ENCODE measurements at places on chromosomes 12 and 14.

- no peak for DNase-seq
These were observed 766 bp downstream of the RERG start for GRCh38 chr12:15220451-15220850.

DNA sequence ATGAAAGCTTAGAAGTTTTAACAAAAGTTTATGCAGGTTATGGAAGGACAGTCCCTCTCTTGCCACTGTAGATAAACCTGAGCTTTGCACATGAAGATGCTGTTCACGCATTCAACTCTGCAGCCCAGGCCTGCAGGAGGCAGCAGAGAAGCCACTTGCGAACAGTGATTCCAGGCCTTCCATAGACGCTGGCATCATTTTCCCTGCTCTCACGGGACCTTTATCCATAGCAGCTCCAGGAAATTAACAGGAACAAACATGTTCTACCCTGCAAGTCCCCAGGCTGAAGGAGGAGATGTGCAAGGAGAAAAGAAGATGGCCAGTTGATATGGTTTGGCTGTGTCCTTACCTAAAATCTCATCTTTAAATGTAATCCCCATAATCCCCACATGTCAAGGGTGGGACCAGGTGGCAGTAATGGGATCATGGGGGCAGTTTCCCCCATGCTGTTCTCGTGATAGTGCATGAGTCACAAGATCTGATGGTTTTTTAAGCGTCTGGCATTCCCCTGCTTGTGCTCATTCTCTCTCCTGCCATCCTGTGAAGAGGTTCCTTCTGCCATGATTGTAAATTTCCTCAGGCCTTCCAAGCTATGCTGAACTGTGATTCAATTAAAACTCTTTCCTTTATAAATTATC is 2.0 kb downstream of the ERP27 start:
- no peak for DNase-seq

DNA sequence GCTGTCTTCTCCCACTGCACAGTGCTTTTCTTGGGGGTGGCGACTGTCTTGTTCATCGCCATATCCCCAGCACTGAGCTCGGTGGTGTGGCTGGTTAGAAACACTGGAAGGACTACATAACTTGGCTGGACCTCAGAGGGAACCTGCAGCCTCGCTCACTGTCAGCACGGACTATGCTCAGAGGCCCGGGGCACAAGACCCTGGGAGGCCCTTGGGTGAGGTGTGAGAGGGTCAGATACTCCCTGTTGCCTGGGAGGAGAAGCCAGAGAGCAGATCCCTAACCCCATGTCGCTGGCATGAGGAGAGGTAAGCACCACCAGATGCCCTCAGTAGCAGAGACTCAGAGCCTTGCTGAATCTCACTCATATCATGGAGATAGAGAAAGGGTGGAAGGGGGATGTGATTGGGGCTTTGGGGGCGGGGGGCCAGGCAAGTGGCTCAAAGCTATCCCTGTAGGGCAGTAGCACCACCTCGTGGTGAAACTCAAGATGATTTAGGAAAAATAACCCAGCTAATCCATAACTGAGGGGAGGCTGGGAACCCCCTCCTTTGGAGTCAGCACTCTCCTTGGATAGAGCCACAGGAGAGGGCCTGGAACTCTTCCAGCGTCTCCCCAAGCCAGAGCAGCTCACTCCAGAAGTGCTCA is 18.7 kb upstream of the HDAC7 start:
- DNase-seq: no peak

GRCh38 chr12:69388371-69388770 is 28.8 kb downstream of the YEATS4 start:
- peak; percentile 77 for DNase-seq

DNA sequence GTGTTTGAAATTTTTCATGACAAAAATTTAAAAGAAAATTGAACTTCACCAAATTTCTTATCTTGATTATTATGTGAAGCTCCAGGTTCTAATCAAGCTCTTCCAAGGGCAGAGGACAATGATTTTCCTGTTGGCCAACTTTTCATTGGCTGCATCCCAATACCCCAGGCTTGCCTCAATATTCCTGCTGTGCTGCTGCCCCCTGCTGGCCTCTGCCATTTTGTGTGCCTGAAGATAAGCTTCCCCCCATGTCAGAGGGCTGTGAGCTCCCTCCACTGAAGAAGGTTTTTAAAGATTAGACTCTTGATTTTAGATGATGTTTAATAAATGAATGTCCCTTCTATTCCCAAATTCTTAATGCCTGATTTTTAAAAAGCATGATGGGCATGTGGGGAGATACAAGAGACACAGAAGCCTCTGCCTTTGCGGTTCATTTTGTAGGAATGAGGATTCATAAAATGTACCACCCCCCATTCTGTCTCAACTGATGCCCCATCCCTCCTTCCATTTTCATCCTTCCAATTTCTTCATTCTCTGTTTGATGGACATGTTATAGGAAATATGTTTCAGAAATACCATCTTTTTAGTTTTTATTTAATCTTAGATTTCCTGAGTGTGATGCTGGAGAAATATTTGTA is 76.7 kb upstream of the RGS6 start:
- DNase-seq: peak; percentile 29

- DNase-seq: peak; percentile 81
These were observed 20.1 kb upstream of the CCDC63 start for GRCh38 chr12:110826592-110827200.

DNA sequence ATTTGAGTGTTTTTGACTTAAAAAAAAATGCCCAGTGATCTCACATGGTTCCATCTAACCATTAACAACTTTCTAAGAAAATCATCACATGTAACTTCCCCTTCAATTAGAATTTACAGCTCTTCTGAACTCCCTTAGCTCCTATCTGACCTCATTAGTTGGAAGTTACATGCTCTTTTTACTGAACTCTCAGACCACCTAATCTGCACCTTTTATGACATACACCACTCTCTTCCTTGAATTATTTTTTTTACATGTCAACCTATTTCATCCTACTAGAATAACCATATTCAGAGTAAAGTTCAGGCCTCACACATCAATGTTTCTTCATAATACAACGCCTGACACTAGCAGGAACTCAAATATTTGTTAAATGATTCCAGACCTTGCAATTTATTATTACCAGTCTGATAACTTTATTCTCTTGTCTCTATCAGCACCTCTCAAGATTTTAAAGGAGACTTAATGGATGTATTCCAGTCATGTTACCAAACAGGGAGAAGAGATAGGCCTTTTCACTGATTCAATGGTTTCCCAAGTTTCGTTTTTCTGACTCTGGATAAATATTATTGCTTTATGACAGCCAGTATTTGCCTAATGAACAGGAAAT is 21.0 kb downstream of the EGLN3 start:
- no peak for DNase-seq

DNA sequence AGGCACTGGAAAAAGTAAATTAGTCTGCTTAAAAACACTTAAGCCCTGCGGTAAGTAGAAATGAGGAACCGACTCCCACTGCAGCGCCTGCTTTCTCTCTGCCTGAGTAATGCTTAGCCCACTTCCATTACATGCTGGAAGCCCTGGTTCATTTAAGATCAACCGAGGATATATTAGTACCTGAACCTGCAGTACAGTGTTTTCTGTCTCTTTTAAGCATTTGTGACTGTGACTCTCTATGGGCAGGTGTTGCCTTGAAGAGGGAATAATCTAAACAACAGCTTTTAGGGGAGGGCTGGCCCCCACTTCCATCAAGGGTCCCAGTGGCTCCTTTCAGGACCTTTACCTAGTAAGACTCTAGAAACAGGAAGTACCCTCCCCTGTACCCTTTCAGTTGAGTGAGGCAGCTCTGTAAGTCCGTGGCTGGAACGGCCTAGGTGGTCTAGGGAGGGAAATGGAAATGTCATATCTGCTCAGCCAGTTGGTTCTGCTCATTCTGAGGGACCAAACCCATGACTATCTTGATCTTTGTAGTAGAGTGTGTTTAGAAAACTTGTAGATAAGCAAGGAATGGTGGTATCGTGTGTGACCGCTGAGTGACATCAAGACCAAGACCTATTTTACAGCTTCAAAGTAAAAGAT is 56.2 kb downstream of the FNTB start:
- no peak for DNase-seq

DNA sequence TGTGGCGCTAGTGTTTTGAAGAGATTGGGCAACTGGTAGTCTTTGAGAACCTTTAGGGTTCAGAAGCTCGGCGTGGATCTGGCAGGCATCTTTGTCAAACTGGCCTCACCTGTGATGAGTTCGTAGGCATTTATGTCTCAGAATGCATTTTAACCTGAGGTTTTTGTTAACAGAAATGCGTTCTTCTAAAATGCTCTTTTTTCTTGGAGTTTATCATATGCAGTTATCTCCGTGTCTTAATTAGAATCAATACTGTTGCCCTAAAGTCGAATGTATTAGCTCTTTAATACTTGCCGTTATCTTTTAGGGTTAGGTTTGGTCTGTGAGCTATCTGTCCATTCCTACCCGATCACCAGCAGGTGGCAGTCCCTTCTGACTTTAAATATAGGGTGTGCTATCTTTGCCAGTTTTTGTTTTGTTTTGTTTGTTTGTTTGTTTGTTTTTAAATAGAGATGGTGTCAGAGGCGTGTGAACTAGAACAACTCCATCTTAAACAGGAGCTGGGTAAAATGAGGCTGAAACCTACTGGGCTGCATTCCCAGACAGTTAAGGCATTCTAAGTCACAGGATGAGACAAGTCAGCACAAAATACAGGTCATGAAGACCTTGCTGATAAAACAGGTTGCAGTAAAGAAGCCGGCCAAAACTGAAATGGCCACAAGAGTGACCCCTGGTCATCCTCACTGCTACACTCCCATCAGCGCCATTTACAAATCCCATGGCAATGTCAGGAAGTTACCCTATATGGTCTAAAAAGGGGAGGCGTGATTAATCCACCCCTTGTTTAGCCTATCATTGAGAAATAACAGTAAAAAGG is 1.4 kb downstream of the ATF1 start:
- DNase-seq: peak; percentile 51

DNA sequence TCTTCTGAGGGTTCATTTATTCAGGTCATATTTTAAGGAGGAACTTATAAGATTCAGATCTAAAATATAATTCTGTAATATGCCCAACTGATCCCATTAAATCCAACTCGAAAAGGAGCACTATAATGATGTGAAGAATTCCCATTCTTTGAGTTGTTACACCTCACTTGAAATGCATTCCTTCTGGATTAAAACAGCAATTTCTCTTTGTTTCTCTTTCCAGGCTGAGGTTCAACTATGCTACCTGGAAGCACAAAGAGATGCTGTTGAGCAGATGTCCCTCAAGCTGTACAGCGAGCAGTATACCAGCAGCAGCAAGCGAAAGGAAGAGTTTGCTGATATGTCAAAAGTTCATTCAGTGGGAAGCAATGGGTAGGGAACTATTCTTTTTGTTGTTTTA is 260.6 kb upstream of the NPAS3 start:
- no peak for DNase-seq

GRCh38 chr12:4615667-4616066 is 33.2 kb downstream of the AKAP3 start:
- no peak for DNase-seq

GRCh38 chr14:88168498-88169165 is 154.4 kb downstream of the KCNK10 start:
- peak; percentile 17 for DNase-seq

GRCh38 chr12:18752280-18752920 is 14.5 kb downstream of the CAPZA3 start:
- peak; percentile 31 for DNase-seq

GRCh38 chr12:95054206-95054605 is 19.2 kb downstream of the NR2C1 start:
- DNase-seq: no peak

DNA sequence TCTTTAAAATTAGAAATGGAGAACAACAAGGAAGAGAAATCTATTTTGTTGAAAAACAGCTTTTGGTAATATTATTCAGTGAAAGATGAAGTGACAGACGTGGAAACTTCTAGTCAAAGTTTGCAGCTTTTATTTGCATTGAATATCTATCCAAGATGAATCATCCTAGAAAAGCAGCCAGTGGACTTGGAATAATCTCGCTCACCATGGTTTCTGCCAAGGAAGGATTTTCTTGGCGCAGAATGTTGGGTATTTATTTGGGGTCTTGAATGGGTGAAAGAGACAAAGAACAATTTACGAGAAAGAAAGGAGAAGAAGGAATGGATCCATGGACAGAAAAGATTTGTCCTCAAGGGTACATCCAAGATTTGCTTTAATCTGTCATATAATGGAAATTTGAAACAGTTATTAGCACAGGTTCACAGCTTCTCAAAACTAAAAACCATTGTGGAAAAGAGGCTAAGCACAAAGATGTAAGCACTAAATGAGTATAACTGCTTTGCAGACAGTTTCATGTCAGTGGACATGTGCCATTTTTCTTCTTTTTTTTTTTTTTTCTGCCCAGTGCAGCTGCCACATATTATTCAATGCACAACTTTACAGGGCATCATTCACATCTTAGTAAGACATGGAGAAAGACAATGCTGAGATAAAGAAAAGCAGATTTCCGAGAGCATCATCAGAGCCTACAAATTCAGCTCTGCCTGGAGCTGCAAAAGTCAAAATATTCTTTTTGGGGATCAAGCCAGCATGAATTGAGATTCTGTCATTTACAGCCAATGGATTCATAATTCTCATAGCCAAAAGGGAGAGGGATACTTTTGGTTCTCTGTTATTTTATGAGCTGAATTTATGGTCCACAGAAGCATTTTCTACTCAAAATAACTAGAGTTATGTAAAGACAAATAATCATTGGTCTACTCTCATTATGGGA is 333.7 kb downstream of the DAD1 start:
- no peak for DNase-seq

GRCh38 chr12:14364583-14365271 is 755 bp upstream of the ATF7IP start:
- no peak for DNase-seq

- no peak for DNase-seq
These were observed 1126.1 kb downstream of the TMEM121 start for GRCh38 chr14:106652494-106652893.

GRCh38 chr12:28223025-28223554 is 32.8 kb downstream of the CCDC91 start:
- DNase-seq: no peak

- DNase-seq: peak; percentile 17
These were observed 96.9 kb downstream of the HELB start for GRCh38 chr12:66398931-66399910.

DNA sequence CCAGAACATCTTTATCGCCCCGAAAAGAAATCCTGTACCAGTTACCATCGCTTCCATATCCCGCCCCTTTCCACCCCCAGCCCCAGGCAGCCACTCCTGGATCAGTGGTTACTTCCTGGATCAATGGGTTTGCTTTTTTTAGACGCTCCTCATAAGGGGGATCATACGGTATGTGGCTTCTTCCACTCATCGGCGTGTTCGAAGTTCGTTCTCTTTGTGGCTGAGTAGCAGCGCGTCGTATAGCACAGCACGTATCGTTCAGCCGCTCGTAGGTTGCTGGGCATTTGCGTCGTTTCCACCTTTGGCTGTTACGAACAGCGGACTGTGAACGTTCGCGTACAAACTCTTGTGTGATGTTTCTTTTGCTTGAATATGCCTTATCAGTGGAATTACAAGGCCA is 1.8 kb downstream of the NOC4L start:
- DNase-seq: no peak

GRCh38 chr14:24155100-24155499 is 6.0 kb upstream of the IRF9 start:
- no peak for DNase-seq

DNA sequence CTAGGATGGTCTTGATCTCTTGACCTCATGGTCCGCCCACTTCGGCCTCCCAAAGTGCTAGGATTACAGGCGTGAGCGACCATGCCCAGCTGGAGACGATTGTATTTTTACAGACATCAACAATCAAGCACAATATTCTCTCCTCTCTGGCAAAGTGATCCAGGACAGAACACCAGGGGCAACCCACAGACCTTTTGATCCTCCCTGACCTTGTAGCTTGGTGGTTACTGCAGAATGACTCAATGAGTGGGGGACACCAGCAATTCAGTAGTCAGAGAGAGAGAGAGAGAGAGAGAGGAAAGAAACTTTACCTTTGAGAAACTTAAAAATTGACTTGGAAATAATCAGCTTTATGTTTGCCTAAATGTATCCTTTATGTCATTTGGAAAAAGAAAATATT is 51.2 kb downstream of the DRAM1 start:
- peak; percentile 58 for DNase-seq
